NCI-H1694 treated with DMSO at 0.1 percent for 48 hours (cell line): ENCODE measurements at places on chromosomes 12 and 14.

DNA sequence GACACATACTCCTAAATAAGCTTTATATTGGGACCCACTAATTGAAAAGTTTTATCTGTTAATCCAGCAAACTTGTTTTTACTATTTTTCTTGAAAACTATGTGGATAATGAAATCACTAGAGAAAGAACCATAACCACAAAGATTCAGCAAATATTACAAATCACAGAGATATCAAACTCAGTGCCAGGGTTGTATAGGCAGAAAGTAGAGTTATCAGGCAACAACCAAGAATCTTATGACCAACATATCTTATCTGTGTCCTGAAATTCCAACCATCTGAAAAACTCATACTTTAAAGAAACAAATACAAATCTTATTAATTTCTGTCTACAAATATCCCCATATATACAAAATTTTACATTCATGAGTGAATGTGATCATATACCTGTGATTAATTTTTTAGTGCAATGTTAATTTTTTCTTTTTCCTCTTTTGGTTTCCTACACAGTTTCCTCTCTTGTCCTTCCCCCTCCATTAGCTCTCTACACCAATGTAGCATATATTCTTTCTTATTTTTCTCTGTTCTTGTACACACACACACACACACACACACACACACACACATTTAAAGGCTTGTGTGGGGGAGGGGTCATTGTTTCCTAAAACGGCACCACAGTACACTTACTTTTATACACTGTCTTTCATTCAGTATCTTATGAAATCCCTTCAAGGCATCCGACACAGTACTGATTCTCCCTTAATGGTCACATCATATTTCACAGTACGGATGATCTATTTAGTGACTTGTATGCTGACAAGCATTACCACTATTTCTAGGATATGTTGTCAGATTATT lies 18.6 kb downstream of the AMN1 start:
- no peak for DNase-seq

GRCh38 chr12:110137786-110138185 lies 13.6 kb downstream of the IFT81 start:
- DNase-seq: no peak

- DNase-seq: no peak
These were observed 31.2 kb upstream of the PLEKHG6 start for GRCh38 chr12:6279256-6279628.

DNA sequence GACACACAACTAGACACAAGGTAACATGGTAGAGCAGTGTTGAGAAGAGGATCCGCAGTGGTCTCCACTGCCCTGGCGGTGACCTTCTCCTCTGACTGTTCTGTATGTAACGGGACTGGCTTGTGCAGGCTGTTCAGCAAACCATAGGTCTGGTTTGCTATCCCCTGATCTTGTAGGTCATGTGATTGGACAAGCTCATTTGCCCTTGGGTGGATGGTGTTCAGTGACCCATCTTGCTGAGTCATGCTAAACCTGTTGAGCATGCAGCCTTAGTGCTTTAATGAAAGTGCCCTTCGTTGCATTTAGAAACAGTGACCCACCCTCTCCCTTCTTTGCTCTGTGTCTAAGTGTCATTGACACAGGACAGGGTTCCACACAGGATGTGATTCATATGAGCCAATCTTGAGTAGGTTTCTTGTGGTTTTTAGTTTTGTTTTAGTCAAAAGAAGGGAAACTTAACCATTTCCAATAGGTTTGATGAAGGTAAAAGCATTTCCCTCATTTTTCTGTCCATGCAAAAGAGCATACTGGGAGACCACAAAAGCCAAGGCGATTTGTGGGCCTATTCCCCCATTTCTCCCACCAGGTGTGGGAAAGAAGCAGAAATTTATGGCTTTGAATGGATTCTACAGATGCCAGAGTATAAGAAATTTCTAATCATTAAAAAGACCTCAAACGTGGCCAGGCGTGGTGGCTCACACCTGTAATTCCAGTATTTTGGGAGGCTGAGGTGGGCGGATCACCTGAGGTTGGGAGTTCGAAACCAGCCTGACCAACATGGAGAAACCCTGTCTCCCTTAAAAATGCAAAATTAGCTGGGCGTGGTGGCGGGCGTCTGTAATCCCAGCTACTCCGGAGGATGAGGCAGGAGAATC lies 32.6 kb upstream of the HIF1A start:
- no peak for DNase-seq

DNA sequence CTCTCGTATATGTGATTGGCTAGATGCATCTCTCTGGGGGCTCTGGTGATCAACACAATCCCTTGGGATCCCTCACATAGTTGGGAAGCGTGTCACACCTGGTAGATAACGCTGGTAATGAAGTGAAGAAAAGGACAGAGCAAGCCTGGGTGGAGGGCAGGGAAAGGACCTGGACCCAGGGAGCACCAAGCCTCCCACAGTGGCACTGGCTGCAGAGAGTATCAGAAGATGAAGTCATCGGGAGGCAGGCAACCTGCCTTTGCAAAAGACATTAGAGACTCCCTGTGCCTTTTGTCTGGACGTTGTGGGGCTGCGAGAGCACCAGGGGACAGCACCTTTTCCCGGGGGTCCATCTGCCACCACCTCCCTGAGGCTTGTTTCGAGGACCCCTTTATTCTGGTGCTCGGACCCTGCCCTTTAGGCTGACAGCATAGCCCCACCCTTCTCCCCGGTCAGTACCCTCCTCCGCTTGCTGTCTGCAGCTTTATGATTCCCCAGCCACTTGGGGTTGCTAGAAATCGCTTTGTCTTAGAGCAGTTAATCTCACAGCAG lies 116.4 kb downstream of the EML1 start:
- no peak for DNase-seq

DNA sequence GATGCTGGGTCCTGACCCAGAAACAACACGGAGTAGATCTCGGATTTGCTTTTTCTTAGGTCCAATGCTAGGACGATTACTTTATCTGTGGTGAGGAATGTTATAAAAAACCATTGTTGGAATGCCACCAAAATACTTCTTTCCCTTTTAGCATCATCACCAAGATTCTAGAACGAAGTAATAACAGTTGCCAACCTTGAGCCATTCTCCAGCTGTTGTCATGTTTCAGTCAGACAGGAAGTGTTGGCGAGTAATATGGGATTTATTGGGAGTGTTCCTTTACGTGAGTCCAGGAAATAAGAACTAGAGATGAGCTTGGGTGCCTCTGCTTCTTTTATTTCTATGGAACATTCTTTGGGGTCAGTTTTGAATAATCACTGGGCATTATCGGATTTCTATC lies 892.9 kb downstream of the DIO2 start:
- DNase-seq: no peak

DNA sequence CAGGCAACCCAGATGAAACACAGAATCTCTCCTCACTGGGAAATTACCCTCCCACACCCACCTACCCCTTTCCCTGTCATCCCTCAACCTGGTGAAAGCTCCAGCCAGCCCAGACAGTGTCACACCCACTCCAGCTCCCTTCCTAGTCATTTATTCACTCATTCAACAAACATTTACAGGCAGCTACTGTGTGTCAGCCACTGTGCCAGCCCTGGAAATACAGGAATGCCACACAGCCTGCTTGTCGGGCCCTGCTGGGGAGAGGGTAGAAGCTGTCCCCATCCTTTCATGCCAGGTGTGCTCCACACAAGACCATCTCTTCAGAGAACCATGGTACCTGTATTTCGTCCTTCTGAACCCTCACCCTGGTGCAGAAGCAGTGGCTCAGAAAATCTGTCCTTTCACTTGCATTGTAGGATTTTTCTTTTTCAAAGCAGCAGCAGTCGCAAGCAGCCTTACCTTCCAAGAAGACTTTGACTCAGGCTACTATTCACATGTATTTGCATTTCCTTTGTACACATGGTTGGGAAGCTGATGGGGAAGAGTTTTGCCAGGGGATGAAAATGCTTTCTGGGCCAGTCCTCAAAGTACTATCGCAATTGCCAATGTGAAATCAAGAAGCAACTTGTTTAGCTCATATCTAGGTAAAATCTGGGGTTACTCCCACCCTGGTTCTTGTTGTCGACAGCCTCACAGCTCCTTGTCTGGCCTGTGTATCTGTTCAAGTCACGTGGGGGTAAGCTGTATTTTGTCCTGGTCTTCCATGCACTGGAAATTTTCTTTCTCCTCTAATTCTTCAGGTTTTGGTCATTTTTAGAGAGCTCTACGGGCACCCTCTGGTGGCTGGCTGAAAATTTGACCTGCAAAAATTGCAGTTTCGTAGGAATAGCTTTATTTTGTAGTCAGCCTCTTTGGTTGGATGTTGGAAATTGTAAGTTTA lies 147.4 kb upstream of the EGLN3 start:
- peak; percentile 67 for DNase-seq

DNA sequence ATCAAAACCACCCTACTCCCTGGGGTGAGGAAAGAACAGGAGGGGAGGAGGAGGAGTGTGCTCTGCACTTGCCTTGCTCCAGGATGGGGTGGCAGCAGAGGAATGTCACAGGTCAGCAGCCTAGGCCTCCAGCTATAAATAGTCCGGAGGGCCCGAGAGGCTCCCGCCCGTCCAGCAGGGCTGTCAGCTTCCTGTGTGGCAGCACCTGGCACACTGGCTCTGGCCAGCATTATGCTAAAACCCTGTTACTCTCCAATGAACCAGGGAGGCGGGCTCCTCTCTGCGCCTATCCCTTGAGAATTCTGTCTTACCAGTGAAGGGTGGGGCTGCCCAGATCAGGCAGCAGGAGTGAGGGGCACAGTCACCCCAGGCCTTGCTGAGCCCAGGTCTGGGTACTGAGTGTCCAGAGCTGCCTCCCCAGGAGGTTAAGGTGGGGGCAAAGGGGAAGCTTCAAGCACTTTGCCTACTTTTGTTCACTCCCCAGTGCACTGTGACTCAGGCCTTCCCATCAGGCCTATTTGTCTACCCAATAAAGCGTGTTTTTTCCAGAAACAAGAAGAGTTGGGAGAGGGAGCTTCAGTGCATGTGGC lies 1.2 kb upstream of the COX14 start:
- no peak for DNase-seq

DNA sequence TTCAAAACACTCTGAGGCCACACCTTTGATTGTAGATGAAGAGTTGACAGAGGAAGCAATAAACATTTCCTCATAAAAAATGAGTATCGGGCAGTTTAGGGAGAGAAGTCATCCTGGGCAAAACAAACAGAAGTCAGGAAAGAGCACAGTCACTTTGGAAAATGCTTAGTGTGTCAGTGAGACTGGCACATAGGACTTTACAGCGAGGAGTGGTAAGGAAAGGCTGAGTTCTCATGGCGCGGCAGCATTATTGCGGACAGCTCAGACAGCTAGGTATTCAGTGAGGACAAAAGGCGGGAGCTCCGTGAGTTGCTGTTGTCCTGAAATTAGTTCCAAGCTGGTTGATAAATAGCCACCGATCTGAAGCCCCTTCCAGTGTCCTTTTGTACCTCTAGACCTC lies 229.9 kb downstream of the SNAPC1 start:
- DNase-seq: no peak

DNA sequence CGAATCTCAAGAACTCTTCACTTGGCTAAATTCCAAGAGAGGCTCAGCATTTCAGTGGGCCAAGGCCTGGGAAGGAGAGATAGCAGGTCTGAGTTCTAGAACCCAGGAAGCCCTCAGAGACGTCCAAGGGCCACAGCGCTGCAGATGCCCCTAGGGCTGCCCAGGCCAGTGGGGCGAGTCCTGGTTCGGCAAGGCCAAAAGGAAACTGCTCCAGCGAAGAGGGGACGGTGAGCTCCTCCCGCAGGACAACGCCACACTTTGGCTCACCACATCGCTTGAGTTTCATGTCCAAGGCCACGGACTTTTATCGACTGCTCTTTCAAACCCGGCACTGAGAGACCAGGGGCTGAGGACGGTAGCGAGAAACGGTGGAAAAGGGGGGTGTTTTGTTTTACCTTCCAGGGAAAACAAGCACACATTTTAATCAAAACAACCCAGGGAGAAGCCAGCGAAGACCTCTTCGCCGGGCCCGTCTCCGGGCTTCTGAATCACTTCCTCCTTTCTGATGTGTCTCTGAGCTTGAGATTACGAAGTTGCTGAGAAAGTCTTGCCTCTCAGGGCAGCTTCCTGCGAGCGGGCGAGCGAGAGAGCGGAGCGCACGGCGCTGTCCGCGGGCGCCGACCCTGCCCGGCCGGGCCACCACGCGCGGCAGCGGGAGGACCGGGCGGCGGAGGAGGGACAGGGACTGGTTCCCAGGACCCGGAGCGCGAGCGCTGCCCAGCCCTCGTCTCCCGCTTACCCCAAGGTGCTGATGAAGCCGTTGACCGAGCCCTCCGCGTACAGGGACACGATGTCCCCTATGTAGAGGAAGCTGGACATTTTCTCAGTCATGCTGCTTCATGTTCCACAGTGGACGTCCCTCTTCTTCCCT lies 808 bp downstream of the ITPR2 start:
- DNase-seq: peak; percentile 23

DNA sequence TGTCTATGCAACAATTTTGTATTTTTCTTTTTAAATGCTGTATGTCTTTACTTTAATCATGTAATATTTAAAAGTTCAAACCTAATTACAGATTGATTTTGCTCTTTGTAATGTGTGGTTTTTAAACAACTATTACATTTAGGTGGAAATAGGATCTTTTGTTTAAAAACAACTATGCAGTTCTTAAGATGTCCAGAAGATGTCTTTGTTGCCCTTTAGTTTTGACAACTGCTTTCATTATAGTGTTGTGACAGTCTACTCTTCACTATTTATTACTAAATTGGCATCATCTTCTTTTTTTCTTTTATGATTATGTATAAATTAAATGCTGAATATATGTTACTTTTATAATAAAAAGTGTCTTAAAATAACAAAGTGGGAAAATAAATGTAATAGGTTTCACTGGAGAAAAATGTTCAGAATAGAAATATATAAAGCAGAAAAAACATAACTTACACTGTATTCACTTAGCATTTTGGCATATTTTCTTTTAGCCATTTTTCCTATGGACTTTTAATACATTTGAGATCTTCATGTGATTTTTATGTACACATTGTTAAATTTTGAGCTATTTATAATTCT lies 27.1 kb upstream of the PCNX4 start:
- DNase-seq: peak; percentile 74

GRCh38 chr12:63151623-63152320 lies 771 bp upstream of the AVPR1A start:
- DNase-seq: peak; percentile 60

DNA sequence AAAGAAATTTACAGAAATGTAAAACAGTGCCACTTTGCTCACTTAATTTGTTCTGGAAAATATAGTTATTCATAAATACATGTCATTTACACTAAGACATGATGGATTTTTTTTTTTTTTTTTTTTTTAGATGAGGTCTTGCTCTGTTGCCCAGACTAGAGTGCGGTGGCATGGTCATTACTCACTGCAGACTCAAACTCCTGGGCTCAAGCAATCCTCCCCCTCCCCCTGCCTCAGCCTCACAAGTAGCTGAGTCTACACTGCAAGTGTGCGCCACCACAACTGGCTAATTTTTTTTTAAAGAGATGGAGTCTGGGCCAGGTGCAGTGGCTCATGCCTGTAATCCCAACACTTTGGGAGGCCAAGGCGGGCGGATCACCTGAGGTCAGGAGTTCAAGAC lies 101.2 kb downstream of the PPP2R5C start:
- no peak for DNase-seq

DNA sequence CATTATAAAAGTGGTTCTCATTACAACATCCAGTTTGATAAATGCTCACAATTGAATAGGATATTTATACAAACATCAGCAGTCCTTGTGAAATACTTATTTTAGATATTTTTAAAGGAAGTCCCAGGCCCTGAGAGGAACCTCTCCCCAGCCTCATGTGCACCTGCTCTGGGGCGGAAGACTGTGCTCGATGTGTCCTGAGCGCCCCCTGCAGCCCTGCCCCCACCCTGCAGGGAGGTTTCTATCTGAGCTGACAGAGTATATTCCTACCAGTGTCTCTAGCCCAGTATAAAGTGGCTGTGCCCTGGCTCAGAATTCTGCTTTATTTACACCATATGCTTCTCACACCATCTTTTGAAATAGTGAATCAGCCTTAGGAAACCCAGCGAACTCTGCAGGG lies 1349.1 kb downstream of the TMEM121 start:
- no peak for DNase-seq

GRCh38 chr12:3045989-3046388 lies 31.2 kb upstream of the TSPAN9 start:
- no peak for DNase-seq
